ENCODE measurements at places on chromosomes 1 and 21.
A peak's percentile ranks its signal among the peaks of the same experiment; 100 is the strongest.

GRCh38 chr1:225817611-225818061, 7.7 kb downstream of the EPHX1 start:
- no peak for DNase-seq

DNA sequence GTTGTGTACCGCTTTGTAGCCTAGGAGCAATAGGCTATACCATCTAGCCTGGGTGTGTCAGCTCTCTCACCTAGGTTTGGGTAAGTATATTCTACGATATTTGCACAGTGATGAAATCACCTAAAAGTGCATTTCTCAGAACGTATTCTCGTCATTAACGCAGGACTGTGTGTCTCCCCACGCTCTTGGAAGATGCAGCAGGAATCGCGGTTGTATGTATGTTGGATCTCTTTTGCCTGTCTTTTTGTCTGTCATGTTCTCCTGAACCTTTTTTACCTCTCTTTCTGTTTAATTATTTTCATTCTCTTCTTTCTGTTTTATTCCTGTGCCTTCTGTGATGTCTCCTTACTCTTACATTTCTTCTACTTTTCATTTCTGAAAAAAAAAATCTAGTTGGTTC, 140.5 kb upstream of the COL6A1 start:
- DNase-seq: no peak

GRCh38 chr1:208829595-208829994, 585.4 kb upstream of the PLXNA2 start:
- DNase-seq: no peak

GRCh38 chr1:93905051-93905450, 4.2 kb downstream of the GCLM start:
- no peak for DNase-seq

- no peak for DNase-seq
Measured at GRCh38 chr1:7313081-7313546, 458.0 kb upstream of the VAMP3 start.

DNA sequence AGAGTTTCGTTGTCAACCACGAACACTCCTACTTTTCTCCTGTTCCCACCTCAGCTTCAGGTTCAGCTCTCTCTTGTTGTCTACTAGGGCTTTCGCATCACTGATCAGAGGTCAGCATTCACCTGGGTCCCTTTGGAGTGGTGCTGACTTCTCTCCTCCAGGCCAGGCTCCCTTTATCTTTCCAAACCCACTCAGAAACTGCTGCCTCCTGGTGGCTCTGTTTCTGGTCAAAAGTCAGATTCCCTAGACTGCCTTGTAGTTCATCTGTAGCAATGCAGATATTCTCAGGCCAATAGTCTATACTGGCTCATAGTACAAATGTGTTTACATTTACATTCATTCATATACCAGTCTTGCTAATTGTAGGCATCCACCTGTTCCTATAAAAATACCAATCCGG, 6.4 kb upstream of the ERI3 start:
- DNase-seq: peak; percentile 36

- DNase-seq: no peak
Measured at GRCh38 chr1:169085911-169086310, 20.6 kb upstream of the ATP1B1 start.

DNA sequence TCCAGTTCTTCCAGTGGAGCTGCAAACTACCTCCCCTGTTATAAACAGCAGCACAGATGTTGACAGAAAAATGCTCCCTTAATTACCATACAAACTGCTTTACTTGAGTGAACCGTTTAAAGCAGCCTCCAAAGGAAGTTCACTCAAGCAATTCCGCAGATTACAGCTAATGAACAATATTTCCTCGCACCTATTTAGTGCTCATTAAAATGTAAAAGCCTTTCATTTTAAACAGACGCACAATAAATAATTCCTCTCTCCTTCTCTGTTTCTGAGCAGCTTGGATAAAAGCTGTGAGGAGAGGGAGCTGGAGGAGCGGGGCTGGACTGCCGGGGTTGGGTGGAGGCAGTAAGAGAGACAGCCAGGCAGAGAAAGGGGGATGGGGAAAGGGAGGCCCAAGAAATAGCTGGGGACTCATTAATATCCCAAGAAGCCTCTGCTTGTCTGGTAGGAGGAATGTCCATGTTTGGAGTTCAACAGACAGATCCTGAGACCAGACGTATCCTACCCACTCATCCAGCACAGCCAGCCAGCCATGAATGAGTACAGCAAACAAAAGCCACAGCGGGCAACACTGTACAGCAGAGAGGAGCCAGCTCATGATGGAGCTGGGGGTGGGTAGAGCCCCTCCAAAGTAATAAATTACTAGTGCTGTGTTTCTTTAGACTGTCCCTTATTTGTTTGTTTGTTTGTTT, 227.7 kb downstream of the GPATCH2 start:
- DNase-seq: no peak

DNA sequence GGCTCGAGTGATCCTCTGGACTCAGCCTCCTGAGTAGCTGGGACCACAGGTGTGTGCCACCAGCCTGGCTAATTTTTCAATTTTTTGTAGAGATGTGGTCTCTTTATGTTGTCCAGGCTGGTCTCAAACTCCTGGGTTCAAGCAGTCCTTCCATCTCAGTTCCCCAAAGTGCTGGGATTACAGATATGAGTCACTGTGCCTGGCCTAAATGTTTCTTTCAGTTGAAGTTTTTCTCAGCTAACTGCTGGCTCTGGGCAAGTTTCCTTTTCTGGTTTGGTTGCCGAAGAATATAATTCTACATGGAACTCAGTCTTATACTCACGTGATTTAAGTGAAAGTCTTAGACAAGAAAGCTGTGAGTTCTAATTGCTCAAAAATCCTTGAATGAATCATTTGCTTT, 57.0 kb downstream of the SASS6 start:
- DNase-seq: no peak

DNA sequence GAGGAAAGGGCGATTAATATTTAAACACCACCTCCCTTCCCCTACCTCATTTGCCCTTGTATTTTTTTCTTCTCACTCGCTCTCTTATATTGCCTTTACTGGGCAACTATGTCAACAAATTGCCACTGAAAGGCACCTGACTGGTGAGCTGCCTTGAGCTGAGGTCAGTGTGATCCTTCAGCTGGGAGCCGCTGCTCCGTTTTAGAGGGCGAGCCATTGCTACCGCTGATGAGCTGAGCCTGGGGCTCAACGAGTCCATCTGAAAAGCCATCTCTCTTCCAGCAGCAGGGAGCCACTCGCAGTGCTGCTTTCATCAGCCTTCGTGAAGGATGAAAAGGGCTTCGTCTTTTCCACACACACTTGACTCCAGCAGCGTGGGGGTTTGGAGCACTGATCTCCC, 108.0 kb upstream of the KIF26B start:
- peak; percentile 26 for DNase-seq

GRCh38 chr1:172447641-172448040, 3.8 kb upstream of the PIGC start:
- no peak for DNase-seq

GRCh38 chr1:8712413-8713231, 104.8 kb downstream of the RERE start:
- DNase-seq: peak; percentile 37

DNA sequence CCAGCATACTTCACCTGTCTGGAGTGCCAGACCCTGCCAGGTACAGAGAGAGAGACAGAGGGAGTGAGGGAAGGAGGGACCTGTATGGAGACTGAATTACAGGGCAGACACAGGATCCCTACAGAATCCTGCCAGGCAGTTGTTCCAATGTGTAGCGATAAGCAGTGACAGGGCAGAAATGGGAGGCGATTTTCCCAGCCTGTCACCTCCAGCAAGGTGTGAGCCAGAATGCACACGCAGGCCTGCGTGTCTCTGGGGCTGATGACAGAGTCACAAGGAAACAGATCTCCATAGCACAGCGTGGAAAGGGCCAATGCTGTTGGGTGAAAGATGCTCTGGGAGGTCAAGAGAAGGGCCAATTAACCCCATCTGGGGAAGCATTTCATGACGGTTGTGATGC, 111.3 kb downstream of the HIVEP3 start:
- DNase-seq: no peak

GRCh38 chr1:212153635-212154034, 118.1 kb downstream of the DTL start:
- DNase-seq: no peak

DNA sequence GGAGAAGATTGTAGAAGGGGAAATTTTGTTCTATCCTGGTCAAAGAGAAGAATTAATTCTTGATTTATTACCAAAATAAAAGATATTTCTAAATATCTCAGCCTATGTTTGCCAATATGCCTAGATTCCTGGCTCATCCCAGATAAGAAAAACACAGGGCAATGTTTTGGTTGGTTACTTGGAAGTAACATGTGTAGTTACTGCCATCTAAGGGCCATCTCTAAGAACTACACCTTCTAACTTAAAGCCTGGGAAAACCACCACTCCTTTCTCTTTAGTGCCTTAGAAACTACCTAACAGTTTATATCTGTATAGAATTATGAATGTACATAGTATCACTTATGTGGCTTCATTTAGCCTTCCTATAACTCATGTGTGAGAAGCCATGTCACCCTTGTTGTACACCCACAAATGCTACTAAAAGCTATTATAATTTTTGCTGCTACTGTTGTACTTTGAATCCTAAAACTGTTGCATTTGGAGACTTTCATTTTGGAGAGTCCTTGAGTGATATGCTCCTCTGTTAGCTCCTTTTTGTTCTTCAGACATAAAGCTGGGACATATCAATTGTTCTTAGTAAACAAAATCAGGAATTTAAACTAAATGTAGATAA, 4.5 kb downstream of the AIM2 start:
- peak; percentile 53 for DNase-seq

GRCh38 chr21:35658242-35658641, 402.1 kb downstream of the SETD4 start:
- DNase-seq: no peak

- no peak for DNase-seq
Measured at GRCh38 chr21:15401331-15401730, 328.5 kb upstream of the USP25 start.

- DNase-seq: peak; percentile 41
Measured at GRCh38 chr1:156767879-156768604, 707 bp downstream of the PRCC start.

- DNase-seq: no peak
Measured at GRCh38 chr1:227712648-227713047, 22.5 kb downstream of the JMJD4 start.

- no peak for DNase-seq
Measured at GRCh38 chr1:37237948-37238347, 203.6 kb upstream of the GRIK3 start.

DNA sequence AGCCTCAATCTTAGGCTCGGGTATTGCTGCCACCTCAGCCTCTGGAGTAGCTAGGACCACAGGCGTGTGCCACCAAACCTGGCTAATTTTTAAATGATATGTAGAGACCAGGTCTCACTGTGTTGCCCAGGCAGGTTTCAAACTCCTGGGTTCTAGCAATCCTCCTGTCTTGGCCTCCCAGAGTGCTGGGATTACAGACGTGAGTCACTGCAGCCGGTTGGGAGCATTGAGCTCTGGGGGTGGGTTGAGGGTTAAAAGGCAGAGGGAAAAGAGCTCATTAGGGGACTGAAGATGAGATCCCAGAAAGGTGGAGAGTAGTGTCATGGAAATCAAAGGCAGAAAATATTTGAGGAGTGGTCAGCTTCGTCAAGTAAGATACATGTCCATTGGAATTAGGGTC, 7.1 kb downstream of the RAD54L start:
- no peak for DNase-seq

- DNase-seq: peak; percentile 72
Measured at GRCh38 chr1:15684468-15685291, 560 bp downstream of the PLEKHM2 start.

DNA sequence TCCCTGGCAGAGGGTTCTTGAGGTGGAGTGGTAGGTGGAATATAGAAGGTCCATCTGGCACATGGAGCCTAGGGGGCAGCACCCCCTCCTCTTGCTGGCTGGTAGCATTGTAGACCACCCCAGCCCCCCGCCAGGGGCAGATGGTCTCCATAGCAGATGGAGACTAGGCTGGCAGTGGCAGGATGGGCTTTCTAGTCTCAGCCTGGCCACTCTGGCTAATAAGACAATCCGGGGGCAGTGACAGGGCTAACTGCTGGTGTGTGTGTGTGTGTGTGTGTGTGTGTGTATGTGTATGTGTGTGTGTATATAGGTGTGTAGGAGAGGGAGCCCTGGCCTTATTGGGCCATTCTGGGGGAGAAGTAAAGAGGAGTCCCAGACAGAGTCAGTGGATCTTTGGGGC, 16.1 kb downstream of the UTP11 start:
- no peak for DNase-seq

GRCh38 chr21:34019402-34019801, 54.0 kb upstream of the MRPS6 start:
- DNase-seq: no peak

All from iPS-NIHi11 (cell line).